Activated T-cell treated with anti-CD3 and anti-CD28 coated beads for 24 hours (primary cell): ENCODE measurements at places on chromosomes 7 and 10.

DNA sequence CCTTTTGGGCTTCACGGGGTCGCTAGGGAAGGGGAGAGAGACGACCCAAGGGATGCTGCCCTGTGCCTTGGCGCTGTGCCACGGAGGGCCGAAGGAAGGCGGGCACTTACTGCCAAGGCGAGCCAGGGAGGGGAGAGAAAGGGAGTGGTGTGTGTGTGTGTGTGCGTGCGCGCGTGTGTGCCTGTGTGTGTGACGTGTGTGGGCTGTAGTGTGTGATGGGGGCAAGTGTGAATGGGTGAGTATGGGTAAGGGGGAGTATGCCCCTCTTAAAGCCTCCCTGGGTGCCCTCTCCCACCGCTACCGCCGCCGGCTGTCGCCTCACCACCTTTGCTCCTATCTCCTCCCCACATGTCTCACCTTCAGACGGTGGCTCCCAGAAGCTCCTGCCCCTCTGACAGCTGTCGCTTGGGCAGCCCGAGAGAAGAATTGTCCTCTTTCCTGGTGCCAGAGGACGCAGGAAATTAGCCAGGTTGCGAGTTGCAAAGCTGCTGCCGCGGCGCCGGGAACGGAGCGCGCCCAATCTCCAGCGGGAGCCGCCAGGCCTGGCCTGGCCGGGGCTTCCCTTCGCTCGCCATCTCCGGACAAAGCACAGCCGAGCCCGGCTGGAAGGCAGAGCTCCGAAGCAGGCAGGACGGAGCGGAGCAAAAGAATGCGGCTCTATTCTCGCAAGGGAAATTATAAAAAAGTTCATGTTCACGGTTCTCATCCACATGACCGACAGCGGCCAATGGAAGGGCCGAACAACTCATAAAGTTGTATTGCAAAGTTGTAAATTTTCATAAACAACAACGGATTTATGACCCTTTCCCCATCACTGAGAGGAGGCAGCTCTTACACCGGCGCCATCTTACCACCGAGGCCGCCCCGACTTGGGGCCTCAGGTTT lies at the start of gene HOXA3:
TSS of gene HOXA3 (minus strand) at position 653 of the 885 bp plus-strand sequence. CDS start 41,943 bp downstream, outside the sequence.
- DNase-seq, result no peak

DNA sequence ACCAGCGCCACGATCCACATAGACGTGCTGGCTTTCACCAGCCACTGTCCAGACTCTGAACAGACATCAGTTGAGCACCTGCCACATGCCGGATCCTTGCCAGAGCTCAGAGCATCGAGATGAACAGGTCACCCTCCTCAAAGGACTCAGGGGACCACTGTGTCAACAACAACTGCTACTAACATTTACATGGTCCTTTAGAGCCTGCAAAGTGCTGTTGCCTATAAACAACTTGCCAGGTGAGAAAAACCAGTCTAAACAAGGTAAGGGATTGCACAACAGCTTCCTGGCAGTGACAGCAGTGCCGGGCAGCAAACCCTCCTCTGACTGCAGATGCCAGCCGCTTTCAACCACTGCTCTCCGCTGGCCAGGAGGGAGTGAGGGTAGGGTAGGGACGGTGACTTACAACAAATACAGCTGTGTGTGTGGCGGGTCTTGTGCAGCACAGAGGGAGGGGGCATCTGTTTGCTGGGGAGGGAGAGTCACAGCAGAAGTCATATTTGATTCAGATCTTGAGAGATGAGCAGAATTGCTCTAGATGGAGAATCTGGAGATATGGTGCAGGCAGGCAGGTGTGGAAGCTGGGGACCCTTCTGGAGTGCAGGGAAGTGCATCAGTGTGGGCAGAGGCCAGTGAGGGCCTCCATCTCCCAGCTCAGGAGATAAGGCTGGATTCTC lies 32.8 kb upstream of the RHEB start:
- DNase-seq, result no peak

- no peak for DNase-seq
These were observed 22.7 kb downstream of the BPGM start for GRCh38 chr7:134669388-134669787.

GRCh38 chr7:112092306-112092705 lies 113.9 kb downstream of the DOCK4 start:
- DNase-seq, result no peak

DNA sequence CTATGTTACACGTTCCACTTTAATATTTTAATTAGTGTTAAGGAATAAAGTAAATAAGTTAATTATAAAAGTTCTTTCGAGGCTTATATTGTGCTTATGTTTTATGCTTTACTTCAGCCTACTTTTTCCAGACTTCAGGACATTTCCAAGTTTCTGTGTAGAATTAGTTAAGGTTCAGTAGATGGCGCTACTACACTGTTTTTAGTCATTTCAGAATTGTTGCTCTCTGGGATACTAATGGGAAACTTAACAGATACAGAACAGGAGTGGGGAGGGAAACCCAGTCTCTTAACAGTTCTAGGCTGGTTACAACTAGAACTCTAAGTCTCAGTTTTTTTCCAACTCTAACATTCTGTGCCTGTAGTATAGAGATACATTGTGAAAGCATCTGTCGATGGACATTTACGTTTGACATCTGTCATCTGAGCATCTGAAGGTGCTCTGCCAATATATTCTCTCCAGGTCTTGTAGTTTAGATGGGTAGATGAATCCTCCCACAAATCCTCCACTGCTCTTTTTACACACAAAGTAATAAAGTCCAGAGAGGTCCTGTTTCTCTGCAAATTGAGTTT lies 56.8 kb upstream of the FAM171A1 start:
- DNase-seq, result no peak

GRCh38 chr10:112184052-112184371 lies 447 bp upstream of the GPAM start:
- DNase-seq, result no peak

GRCh38 chr10:102580230-102580629 lies 64.0 kb upstream of the TRIM8 start:
- no peak for DNase-seq

DNA sequence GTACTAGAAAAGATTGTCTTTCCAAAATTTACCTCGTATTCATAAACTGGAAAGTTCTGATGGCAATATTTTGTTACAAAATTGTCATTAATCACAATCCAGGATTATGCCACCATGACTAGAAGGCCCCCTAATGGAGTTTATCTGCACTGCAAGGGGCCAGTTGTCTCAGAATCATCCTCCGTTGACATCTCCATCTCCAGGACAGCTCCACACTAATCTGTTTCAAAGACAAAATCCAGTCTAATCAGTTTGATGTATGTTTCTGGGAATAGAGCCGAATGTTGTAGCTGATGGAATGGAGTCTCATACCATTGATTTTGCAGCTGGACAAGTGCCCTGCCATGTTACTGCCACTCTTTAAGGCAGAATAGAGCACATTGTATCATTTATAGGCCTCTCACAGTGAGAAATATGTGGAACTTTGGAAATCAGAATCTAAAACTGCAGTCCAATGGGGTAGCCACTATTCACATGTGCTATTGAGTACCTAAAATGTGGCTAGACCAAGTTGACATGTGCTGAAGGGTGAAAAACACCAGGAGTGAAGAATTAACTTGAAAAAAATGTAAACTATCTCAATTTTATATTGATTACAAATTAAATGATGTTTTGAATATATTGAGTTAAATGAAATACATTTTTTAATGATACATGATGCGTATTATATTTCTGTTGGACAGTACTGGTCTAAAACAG lies 38.3 kb upstream of the TOMM7 start:
- DNase-seq, result no peak

DNA sequence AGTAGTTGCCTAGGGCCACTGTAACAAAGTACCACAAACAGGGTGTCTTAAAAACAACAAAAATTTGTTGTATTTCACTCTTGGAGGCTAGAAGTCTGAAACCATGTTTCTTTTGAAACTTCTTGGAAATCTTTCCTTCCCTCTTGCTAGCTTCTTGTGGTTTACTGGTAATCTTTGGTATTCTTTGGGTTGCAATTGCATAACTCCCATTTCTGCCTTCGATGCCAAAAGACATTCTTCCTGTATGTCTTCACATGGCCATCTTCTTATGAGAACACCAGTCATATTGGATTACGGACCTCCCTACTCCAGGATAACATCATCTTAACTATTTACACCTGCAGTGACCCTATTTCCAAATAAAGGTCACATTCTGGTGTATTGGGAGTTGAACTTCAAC lies 357.4 kb downstream of the PPP1R3A start:
- DNase-seq, result no peak

- DNase-seq, result no peak
These were observed 9.3 kb downstream of the CROT start for GRCh38 chr7:87354749-87355148.

DNA sequence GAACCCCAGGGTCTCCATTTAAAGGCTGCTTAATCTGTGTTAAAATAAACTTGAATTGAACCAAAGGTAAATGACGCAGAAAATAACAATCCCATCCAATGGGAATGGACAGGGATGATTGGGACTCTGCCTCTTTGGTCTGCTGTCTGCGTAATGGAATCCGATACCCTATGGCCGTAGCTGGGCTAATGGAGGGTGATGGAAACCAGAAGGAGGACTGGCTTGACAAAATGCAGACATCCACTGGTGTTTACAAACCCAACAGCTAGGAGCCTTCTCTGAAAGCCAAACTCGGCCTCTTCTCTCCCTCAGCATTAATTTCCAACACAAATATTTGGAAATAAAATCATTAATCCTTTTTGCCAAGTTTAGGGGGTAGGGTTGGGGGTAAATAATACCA lies 162.2 kb upstream of the CHST15 start:
- DNase-seq, result no peak

DNA sequence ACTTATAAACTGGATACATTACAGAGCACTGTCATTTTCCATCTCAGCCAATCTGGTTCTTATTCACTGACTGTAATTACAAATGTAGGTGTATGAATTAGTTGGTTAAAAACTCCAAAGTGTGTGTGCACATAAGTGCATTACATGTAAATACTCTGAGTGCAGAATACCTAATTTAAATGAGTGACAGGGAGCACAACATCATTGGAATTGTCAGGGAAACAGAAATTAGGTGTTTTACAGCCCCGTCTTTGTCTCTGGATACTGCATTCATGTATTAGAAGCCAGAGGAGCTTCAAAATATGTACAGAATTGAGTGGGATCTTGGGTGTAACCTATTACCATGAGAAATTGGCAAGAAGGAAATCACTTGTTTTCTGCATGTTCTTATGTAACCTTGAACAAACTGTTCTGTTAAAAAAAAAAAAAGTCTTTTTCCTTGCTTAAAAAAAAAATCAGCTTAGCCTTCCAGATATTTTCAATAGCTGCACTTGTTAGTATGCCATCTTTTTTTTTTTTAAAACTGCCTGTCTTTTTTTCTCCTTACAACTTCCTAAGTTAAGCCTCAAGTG lies 31.1 kb downstream of the CELF2 start:
- DNase-seq, result no peak

DNA sequence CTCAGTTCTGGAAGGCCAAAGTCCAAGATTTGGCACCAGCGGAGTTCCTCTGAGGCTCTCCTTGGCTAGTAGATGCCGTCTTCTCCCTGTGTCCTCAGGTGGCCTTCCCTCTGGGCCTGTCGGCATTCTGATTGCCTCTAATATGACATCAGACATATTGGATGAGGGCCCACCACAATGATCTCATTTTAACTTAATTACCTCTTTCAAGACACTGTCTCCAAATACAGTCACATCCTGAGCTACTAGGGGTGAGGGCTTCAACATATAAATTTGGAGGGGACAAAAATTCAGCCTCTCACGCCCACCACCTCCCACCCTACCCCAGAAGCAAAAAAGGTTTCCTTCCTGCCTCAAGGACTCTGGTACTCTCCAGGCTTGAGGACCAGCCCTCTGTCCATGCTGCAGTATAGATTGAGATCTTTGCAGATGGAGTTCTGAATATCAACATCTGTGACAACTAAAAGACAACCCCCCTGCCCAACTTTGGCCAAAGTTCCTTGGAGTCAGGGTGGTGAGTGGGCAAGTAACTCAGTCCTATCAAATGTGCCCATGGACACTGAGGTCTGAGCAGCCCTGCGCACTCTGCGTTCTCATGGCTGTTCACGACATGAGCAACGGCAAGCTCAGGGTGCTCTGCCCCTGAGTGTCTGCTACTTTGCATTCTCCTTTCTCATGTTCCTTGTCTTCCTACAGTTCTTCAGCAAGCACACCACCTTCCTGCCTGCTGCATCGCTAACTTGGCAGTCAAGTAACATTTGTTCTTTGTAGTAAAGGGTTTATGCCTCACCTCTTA lies 11.5 kb downstream of the TMEM176B start:
- DNase-seq, result no peak

DNA sequence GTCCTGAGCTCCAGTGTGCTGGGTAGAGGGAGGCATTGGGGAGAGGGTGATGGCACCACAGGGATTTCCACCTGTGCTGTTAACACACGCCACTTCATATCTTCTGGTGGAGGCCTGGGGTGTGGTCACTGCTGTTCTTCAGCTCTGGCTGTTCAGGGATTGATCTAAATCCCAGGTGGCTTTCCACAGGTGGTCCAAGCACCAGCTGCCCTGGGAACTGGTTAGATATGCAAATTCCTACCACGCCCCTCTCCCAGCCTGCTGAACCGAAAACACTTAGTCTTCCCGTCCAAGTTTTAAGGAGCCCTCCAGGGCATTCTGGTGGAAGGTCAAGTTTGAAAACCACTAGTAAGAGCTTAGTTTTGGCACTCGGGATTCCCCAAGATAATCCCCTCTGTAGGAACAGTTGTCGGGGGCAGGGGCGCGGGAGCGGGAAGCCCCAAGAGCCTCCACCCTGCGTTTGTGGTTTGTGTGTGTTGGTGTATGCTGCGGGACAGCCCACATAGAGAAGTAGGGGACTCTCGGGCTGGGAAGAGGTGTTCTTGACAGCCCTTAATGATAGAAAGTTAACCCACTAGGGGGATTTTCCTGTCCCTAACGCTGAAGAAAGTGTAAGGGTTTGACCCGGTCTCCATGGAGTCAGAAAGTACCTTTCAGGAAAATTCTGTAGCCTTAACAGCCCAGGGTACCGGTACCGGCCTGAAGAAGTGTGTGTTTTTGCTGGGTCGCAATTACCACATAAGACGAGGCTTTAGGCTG lies 5.1 kb downstream of the DEPP1 start:
- DNase-seq, result no peak

GRCh38 chr10:56912043-56912442 lies 551.0 kb upstream of the ZWINT start:
- DNase-seq, result no peak

DNA sequence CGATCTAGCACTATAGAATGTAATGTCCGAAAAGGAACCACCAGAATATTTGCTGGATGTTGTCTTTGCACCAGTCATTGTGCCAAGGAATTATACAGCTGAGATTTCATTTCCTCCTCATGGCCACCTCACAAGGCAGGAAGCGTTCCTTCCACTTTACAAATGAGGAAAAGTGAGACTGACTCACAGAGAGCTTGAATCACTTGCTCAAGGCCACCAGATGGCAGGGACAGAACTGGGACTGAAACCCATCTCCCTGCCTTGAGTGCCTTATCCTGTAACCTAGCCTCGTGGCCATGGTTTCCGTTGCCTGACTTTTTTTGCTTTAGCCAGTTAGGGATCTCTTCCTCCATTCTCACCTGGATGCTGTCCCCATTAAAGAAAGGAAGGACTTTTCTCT lies 44.7 kb upstream of the PDZD8 start:
- DNase-seq, result no peak

DNA sequence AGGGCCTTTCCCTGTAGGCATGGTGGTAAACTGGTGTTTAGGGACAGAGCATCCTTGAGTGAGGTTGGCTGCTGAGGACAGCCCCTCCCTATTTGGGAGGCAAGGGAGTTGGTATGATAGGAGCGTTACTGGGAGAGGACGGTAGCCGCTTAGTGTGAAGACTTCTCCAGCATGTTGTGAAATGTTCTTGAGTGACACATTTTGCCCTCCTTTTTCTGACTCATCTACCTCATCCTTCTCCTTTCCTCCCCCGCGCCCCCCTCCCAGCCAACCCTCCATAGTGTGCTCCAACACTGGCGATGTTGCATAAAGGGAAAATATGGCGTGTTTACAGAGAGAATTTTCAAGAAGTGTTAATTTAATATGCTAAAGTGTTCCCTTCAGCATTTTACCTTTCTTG lies 645.0 kb upstream of the GALNT17 start:
- DNase-seq, result no peak

- DNase-seq, result no peak
These were observed 42.4 kb downstream of the DNAH11 start for GRCh38 chr7:21585070-21585724.
